ENCODE measurements at places on chromosomes 4 and X.

- DNase-seq: no peak
These were observed 57.9 kb upstream of the TEX13D start for GRCh38 chrX:124274438-124275181.

DNA sequence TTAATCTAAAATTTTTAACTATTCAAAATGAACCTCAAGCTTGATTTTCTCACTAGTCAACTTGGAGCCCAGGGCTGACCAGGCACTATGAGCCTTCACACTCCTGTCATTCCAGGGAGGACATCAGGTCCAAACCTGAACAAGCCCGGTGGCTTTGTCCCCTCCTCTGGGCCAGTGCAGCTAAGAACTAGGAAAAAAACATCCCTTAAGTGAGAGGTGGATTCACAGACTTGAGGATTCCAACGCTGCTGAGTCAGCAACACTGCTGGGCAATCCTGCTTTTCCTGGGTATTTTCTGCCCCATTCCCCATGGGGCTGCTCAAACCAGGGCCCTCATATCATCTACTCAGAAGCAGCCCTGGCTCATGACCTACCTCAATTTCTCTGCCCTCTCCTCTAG lies 4.0 kb downstream of the RNF212 start:
- no peak for DNase-seq

DNA sequence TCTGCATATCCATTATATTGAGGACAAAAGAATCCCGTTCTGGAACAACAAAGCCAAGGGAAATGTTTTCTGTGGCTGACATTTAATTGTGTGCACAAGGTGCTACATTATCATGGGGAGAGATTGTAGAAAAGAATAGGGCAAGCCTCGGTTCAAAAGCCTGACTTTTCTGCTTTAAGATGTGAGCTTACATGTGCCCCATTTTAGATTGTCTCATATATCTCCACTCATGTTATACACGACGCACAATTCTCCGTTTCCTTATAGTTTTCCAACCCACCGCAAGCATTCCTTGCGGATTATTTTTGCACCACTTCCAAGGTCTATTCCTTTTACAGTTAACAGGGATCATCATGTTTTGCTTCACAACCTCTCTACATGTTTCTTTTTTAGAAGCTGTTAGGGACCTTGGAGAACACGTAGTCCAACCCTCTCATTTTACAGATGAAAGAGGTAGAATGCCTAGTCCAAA lies 99.6 kb upstream of the MAML3 start:
- DNase-seq: no peak

DNA sequence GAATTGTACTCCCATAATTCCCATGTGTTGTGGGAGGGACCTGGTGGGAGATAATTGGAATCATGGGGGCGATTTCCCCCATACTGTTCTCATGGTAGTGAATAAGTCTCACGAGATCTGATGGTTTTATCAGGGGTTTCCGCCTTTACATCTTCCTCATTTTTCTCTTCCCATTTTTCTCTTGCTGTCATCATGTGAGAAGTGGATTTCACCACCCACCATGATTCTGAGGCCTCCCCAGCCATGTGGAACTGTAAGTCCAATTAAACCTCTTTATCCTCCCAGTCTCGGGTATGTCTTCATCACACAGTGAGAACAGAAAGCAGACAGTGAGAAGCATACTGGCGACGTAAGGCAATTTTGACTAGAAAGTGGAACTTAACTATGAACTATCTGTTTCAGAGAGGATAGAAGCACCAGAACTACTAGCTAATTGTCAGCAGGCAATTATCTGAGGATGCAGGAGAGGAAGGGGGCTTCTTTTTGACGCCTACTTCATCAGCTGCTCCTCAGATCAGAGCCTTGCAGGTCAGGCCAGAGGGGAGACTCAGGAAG lies 8.5 kb upstream of the GPR50 start:
- DNase-seq: no peak

- no peak for DNase-seq
These were observed 18.6 kb upstream of the CLNK start for GRCh38 chr4:10703156-10703555.

DNA sequence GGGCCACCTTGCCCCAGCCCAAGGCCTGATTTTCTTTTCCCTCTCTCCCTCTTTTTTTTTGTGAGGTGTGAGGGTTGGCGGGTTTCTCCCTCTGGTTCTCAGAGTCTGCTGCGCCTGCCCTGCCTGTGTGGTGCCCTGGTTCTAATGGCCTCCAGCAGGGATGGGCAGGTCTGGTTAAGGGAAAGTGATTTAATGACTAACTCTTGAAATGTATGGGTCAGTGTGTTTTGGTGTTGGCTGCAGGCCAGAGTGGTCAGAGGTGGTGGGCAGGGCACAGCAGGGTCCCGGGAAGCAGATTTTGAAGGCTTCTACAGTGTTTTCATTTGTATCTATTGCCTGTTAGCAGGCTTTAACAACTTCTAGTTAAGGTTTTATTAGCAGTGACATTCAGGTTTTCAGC lies 39.0 kb downstream of the JADE1 start:
- DNase-seq: no peak

DNA sequence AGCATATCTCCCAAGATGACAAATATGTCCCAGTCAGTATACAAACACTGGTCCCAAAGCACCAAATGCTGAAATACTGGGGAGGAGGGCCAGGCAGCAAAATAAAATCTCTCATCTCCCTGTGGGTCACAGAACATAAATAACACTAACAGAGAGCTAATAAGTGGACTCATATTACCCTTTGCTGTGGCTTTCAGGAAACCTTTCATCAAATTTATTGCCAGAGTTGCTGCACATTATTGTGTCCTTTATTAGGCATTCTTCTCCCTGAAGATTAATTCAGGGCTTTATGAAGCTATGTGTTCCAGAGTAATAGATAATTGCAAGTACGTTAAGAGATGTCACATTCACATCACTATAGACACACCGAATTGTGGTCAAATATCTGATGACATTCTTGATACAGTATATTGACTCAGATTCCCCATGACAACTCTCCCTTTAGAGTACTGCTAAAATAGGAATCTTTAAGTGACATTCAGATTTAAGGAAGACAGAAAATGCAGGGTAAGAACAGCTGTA lies 124.1 kb upstream of the PRR32 start:
- peak; percentile 0 for DNase-seq

GRCh38 chr4:137749466-137749865 lies 217.2 kb upstream of the PCDH18 start:
- DNase-seq: no peak

GRCh38 chrX:109830157-109830703 lies 97.2 kb upstream of the ACSL4 start:
- DNase-seq: no peak

DNA sequence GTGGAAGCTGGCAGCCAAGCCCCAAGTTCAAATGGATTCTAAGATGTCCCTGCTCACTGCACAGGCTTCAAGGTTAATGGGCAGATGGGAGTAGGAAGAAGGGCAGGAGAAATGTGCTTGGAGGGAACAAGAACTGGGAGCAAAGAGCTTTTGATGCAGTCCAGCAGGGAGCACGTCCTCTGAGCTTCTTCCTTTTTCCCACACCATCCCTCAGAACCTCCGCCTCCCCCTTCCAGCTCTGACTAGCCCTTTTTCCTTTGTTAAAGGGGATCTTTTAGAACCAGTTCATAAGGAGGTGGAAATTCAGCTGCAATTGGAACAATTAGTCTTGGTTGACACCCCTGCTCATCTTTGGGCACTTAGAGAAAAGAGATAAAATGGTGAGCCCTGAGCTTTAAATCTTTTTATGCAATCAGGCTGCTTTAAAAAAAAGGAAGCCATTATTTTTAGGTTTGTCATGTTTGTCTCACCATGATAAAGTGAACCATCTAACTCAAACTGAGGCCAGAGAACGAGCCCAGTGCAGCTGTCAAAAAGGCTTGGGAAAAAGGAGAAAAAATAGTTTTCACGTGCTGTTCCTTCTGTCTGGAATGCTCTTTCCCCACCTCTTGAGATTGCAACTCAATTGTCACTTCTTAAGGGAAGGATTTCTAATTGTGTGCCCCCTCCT lies 135.8 kb upstream of the IL1RAPL2 start:
- no peak for DNase-seq

DNA sequence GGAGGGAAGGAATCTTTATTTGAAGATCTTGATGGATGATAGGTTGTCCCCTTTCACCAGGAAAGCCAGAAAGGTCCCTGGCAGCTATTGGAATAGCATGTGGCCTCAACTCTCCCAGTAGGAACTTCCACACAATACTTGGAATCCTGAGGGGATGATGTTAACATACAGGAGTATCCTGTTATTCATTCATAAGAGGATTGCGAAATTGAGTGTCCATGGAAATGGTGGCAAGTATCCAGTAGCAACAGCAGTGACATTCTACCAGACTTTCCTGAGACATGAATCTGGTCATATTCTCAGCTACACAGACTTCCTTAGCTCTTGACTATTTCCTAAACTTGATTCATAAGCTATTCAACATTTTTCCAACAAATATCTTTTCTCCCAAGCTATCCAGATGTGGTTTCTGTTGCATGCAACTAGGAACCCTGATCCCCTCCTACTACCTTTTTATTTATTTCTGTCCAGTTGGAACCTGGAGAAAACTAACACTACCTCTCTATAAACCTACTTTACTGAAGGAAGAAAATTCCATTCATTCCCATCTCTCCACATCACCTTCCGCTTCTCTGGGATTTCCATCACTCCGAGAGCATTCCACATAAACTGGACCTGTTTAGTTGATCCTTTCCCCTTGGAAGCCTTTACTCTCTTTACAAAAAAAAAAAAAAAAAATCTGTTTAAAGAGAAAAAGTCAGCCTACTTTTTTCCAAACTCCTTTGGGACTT lies 101.8 kb downstream of the ANXA5 start:
- no peak for DNase-seq

- DNase-seq: no peak
These were observed 274.5 kb downstream of the SLC7A11 start for GRCh38 chr4:137967480-137968190.

DNA sequence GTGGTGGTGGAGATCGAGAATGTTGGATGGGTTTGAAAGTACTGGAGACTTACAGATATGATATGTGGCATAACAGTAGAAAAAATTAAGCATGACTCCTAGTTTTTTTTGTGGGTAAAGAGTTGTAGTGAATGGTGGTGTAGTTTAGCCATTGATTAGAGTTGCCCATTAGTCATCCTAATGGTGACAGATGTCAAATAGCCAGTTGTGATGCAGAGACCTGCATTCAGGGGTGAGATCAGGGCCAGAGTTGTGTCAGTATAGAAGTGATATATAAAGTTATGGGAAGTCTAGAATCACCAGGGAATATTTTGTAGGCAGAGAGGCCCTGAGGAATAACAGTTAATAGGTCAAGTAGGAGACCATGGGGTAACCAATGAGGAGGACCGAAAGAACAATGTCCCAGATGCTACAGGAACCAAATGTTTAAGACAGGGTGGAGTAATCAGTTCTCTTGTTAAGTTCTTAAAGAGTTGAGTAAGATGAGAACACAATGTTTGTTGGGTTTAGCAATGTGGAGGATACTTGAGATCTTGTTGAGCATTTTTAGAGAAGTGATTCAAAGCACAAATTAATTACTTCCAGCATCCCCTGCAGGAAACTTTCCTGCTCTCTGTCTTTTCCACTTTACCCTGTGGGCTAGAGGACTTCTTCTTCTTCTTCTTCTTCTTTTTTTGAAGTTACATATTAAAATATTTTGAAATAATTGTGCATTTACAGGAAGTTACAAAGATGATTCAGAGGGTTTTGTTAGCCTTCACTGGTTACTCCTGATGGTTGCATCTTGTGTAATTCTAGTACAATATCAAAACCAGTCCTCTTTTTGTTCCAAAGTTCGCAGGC lies 13.3 kb downstream of the SGMS2 start:
- no peak for DNase-seq

GRCh38 chrX:150934453-150934852 lies 36.0 kb upstream of the CD99L2 start:
- no peak for DNase-seq

GRCh38 chr4:56701644-56702043 lies 20.5 kb upstream of the HOPX start:
- no peak for DNase-seq

- no peak for DNase-seq
These were observed 123.4 kb downstream of the ASB9 start for GRCh38 chrX:15146515-15146914.

- no peak for DNase-seq
These were observed 103.9 kb downstream of the USP9X start for GRCh38 chrX:41189156-41189555.

DNA sequence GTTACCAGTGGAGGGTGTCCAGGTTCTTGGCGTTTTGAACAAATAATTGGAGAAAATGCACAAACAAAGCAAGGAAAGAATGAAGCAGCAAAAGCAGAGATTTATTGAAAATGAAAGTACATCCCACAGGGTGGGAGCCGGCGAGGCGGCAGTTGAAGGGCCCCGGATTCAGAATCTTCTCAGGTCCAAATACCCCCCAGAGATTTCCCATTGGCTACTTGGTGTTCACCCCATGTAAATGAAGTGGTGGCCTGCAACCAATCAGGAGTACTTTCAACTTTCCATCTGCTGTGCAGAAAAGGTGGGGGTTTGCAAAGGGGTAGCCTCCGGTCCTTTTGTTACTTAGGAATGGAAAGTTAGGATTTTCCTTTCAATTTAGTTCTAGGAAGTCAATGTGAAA lies 1447.0 kb downstream of the C4orf33 start:
- no peak for DNase-seq

- DNase-seq: no peak
These were observed 408.4 kb upstream of the EMCN start for GRCh38 chr4:100926039-100926717.

GRCh38 chr4:168537571-168537970 lies 40.7 kb downstream of the PALLD start:
- no peak for DNase-seq

GRCh38 chr4:149306537-149306936 lies 509.1 kb downstream of the IQCM start:
- no peak for DNase-seq

DNA sequence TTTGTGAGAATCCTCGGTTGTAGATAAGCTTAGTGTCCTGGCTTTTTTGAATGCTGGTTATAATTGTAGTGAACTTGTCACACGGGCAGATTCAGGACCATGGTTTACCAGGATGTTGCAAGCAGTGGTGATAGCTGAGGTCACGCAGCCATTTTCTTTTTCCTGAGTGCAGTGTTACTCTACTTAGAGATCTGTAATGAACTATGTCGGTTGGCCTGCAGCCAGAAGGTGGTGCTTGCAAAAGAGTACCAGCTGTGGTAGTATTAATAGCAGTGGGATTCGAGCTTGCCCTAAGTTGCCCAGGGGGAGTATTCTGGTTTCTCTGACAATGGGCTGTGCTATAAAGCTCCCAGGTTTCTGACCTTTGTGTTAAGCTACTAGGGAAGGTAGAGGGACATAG lies 368.9 kb downstream of the SLITRK2 start:
- DNase-seq: no peak
